ENCODE measurements at places on chromosomes 16 and 17. TPM values are rescaled to one million over a fixed set of nuclear protein-coding genes. Genes with fewer than 3 reads are reported as not detected.
A peak's percentile ranks its signal among the peaks of the same experiment; 100 is the strongest.

Gene KRTAP3-2
- not detected for total RNA-seq

Gene CFDP1
- total RNA-seq, result 38.0 TPM

Gene HSD17B2
- total RNA-seq, result 9.5 TPM

Gene HEATR9
- total RNA-seq, result not detected

Gene DUXB
- not detected for total RNA-seq

Gene LRRC36
- not detected for total RNA-seq

Gene NETO2
- 13.9 TPM for total RNA-seq

Gene EFCAB13
- 3.9 TPM for total RNA-seq

Gene SLC5A11
- not detected for total RNA-seq

Gene OR1F1
- under 0.01 TPM for total RNA-seq

DNA sequence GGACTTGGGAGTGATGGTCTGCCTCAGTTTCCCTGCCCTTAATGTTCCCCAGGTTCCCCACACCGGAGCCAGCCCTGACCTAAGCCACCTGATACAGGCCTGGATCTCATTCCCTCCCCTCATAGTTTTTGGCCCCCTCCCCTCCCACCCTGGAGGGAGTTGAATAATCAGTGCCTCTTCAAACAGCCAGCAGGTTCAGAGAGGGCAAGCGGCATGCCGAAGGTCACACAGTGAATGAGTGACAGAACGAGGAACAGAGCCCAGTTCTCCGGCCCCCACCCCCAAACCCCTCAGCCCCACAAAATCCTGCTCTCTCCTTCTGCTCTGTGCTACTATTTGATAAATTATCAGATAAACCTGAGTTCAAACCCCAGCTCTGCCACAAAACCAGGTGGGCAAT lies 31.2 kb downstream of the BEAN1 start:
- DNase-seq, result no peak

GRCh38 chr17:69871318-69871717 lies 203.7 kb upstream of the KCNJ16 start:
- DNase-seq, result no peak

- peak; percentile 35 for DNase-seq
Measured at GRCh38 chr17:60610473-60610872, 10.5 kb downstream of the PPM1D start.

- DNase-seq, result no peak
Measured at GRCh38 chr16:70753694-70754325, 47.1 kb downstream of the VAC14 start.

DNA sequence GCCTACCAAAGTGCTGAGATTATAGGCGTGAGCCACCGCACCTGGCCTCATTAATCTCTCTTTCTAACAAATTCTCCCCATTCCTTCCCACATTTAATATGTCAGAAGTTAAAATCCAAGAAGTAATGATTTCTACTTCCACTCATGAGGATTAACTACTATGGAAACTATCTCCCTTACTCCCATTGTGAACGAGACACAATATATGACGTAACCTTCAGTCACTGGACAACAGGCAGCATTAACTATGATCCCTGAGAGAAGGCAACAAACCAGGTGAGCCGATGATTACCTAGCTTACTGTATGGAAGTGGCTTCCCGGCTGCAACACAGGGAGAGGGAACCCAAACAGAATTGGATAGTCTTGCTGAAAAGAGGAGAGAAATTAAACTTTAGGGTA lies 20.0 kb downstream of the GLG1 start:
- DNase-seq, result no peak

DNA sequence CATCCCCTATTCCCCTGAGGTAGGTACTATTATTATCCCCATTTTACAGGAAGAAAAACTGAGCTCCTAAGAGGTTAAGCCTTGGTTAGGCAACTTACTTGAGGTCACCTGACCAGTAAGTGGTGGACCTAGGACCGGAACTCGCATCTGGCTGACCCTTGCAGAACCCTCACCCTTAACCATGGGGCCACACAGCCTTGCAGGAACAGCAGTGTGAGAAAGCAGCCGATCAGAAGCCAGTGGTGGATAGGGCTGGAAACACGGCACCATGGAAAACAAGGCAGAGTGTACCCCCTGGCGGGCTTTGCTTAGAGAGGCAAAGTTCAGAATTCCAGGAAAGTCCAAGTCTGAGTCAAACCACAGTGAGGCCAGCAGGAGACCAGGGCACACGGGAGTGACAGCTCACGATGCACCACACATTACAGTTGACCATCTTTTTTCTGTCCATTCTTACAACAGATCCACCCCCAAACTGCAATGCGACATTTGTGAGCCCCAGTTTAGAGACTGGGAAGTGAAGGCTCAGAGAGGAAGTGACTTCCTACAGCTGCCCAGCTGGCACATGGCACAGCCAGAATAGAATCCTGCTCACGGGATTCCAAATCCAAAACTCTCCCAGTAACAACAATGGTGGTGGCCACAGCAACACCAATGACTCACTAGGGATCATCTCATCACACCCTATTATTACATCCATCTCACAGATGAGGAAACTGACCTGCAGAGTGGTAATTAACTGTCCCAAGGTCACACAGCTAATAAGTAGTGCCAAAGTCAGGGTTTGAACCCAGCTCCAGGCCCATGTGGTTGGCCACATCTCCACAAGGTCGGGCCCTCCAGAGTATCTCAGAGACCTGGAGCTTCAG lies 20.3 kb downstream of the KIFC3 start:
- no peak for DNase-seq

DNA sequence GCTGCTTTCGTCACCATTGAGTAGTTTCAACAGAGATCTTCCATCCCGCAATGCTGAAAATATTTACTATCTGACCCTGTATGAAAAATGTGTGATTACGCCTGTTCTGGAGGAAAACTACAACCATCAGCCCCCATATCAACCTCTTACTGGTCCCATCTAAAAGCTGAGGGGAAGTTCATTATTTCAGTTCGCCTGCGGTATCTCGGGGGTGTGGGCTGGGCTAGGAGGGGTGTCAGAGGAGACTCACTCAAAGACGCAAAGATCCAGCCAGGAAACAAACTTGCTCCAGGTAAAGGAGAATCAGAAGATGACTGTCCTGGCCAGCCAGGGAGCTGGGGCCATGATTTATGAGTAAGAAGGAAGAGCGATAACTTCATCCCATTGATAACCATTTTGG lies 13.7 kb downstream of the CACNG1 start:
- no peak for DNase-seq

- no peak for DNase-seq
Measured at GRCh38 chr16:25812215-25812614, 120.5 kb downstream of the HS3ST4 start.

DNA sequence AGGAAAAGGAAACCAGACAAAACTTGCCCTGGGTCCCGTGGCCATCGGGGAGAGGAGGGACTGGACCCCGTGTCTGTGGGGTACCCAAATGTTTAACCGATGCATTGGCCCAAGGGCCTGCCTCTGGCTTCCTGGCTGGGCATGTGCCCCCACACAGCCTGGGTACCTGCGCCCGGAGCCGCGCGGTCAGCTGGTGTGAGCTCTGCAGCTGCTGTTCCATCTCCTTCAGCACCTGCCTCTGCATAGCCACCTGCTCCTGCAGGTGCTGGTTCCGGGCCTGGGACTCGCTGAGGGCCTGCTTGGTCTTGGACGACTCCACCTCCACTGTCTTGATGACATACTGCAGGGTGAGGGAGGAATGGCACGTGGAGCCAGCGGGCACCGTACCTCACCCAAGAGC lies 31.9 kb downstream of the KIFC3 start:
- DNase-seq, result no peak

DNA sequence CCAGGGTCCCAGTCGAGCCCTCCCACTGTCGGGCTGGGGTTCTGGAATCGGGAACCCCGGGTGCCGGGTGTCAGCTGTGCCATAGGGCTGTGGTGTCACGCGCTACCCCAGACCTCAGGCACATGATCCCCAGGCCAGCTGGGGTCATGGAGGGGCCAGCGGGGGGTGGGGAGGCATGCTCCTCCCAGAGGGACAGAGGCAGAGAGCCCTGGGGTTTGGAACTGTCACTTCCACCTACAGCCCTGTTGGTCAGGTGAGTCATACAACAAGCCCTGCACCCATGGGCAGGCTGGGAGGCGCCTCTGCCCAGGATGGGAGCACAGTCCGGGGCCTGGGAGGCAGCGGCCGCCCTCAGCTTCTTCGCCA lies 63.0 kb downstream of the BAIAP2 start:
- peak; percentile 32 for DNase-seq

GRCh38 chr16:49920397-49920796 lies 64.5 kb upstream of the ZNF423 start:
- DNase-seq, result no peak

- no peak for DNase-seq
Measured at GRCh38 chr16:86026916-86027315, 128.0 kb downstream of the IRF8 start.

GRCh38 chr17:16301963-16302855 lies 51.1 kb downstream of the CENPV start:
- DNase-seq, result no peak

DNA sequence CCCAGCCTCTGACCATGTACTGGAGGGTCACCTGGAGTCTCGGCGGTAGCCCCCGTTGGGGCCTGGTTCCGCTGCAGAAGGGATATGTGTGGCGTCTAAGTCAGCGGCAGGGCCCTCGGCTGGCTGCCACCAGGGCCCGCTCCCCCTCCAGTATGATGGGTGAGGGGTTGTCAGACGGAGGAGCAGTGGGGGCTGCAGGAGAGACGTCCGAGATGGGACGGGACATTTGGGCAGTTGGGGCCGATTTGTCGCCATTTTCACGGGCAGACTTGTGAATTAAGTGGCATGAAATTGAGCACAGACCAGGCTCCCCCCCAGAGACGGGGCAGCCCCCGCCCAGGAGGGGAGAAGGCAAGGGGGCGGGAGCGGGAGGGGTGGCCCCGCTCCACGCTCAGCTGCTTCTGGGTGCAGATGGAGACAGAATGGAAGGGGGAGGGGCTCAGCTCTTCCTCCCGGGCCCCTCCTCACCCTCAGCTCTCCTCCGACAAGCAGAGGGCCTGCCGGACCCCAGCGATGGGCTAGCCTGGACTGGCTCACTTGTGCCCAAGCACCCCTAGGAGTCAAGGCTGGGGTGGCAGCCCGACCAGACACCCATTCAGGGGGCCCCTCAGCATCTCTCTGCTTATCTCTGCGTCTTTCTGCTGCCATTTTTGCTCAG lies 52.7 kb upstream of the LHX1 start:
- DNase-seq, result no peak

DNA sequence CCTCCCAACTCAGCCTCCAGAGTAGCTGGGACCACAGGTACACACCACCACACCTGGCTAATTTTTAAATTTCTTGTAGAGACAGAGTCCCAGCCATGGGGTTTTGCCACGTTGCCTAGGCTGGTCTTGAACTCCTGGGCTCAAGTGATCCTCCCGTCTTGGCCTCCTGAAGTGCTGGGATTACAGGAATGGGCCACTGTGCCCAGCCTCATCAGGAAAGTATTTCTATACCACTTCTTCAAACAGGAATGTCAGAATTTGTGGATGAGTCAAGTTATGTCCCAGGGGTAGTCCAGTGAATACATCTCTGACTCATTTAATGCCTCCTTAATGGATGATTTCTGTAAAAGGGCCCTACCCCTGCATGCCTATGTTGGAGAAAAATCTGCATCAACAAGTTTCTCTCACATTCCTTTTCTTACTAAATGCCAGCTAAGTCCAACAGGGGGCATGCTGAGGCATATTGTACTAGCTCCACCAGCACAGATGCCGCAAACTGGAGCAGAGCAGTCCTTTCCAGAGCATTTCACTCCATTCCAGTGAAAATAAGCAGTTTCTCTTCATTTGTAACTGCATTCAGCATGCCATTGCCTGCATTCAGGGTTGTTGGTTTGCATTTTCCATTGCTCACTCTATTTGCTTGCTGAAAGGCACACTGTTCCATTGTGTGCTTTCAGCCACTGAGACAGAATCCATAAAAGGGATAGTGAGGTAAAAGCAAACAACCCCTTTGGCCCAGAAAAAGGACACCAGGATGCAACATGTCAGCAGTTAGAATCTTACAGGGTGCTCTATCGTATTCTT lies 5.3 kb upstream of the CAVIN1 start:
- DNase-seq, result peak; percentile 90

GRCh38 chr16:22117609-22118008 lies 25.3 kb downstream of the VWA3A start:
- no peak for DNase-seq

- DNase-seq, result no peak
Measured at GRCh38 chr16:9082422-9082821, 9.0 kb upstream of the HAPSTR1 start.

DNA sequence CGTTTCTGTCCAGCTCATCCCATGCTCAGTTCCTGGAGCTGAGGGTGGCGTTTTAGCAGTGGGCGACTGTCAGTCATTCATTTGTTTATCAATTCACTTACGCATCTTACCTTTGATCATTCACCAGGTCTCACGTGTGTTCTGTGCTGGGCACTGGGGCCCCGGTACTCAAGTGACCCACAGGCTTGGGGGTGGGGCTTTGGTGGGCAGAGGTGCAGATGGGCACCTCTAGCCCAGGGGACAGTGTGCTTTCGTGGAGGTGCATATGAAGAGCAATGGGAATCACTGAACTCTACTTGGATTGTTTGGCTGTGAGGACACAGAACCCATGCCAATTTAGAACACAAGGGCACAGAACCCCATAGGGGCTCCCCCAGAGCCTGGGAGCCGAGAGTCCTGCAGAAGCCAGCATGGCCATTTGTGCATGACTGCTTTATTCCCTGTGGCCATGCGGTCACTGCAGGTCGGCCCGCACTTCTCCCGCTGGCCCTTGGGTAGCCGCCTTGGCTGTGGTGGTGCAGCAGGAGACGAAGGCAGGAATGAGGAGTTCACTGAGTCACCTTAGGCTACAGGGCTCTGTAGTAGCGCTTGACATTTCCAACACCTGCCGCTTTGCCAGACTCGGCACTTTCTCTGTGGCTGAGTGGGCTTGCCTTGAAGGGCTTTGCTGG lies 144.6 kb downstream of the SNX29 start:
- DNase-seq, result no peak

DNA sequence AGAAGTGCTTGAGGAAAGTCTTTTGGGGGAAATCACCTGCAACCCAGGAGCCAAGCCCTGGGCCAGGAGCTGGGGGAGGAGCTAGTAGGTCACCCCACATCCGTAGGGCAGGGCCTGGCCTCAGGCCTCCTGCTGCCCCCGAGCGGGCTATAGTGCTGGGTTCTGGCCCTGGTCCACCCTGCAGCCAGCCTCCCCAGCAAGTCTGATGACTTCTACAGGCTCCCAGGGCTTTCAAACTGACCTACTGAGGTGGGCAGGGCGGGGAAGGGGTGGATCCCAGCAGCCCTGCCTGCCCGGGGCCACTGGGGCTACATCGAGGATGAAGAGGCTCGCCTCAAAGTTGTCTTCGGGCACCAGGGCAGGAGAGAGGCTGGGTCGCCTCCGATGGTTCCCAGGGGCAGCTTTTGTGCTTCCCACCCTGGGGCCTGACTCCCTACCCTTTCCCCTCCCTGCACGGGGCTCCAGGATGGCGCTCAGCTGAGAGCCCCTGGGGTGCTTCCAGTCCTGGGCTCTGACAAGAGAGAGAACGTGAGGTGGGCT lies 5.0 kb downstream of the CENPX start:
- DNase-seq, result no peak

GRCh38 chr17:33225509-33225908 lies 67.6 kb downstream of the ASIC2 start:
- no peak for DNase-seq
